ENCODE measurements at places on chromosomes 3 and 15.

- DNase-seq, result no peak
Measured at GRCh38 chr15:98195796-98196195, 235.3 kb downstream of the ARRDC4 start.

DNA sequence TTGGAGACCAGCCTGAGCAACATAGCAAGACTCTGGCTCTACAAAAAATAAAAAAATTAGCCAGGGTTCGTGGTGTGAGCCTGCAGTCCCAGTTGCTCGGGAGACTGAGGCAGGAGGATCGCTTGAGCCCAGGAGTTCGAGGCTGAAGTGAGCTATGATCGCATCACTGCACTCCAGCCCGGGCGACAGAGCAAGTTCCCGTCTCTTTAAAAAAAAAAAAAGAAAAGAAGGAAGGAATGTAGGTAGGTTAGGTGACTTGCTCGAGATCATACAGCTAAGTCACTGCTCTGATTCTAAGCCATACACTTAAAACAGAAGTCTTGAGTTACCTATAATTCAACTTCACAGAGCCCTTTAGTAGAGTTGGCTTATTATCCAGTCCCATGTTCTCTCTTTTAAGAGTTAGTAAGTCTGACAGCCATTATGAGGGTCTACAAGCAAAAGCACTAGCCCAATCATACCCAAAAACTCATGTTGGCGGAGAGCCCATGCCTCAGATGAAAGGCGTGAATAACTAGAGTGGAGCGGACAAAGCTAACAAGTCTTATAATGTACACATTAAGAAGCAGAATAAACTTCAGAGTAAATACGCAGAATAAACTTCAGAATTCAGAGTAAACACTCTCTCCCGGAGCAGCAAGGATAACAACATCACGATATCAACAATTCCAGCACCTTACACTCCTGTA lies 768 bp downstream of the AAGAB start:
- no peak for DNase-seq

DNA sequence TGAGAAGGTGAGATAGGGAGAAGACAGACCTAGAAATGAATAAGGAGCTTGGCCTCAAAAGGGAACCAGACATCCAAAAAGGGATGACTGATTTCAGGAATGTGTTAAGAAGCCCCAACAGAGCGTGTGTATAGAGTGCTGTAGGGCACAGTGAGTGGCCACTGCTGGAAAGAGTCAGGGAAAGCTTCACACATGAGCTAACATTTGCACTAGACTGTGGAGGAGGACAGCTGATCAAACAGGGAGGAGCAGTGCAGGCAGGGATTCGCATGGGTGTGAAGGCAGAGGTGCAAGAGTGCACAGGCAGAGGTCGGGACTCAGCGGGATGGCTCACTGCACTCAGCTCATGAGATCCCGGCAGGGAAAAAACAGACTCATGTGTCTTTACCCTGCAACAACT lies 61.8 kb downstream of the NPTN start:
- DNase-seq, result no peak

GRCh38 chr15:74270854-74271520 lies 34.9 kb downstream of the CCDC33 start:
- no peak for DNase-seq

GRCh38 chr3:114122027-114122709 lies 56.7 kb downstream of the DRD3 start:
- DNase-seq, result no peak

DNA sequence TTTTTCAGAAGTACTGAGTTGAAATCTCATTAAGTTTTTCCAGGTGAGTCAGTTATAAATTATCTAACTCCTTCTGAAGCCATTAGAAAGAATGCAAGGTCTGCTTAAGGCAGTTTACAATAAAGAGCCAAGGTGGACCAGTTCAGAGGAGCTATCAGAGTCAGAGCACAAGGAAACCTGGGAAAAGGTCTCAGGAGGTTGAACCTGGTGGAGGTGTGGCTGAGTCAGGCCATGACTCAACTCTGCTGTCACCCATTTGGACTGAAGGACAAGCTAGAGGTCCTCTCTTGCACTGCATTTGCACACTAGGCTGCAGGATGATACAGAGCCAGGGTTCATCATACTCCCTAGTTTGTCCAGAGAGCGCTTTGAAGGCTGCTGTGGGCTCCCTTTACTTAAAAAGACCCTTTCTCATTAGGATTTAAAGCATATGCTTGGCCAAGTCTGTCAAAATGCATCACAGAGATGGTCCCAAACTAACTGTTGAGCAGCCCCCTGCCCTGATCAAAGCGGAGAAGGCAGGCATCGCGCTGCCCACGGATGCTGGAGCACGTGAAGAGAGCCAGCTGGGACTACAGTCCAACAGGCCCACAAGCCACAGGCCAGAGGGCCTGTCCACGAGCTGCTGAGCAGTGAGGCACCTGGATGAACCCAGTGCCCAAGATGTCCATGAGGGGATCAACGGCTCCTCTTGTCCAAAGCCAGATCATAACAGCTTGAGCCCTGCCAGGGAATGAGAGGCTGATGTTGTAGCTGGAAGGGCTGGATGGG lies 26.0 kb upstream of the MRPS22 start:
- DNase-seq, result no peak

DNA sequence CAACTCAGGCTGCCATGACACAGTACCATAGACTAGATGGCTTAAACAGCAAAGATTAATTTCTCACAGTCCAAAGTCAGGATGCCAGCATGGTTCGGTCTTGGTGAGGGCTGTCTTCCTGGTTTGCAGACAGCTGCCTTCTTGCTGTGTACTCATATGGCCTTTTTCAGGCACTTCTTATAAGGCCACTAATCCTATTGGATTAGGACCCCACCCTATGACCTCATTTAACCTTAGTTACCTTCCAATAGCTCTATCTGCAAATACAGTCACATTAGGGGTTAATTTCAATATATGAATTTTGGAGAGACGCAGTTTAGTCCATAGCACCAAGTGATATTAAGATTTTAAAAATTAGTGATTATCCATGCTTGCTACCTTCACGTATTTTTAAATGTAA lies 297.8 kb downstream of the WDR72 start:
- no peak for DNase-seq

GRCh38 chr15:96372554-96372953 lies 42.1 kb downstream of the NR2F2 start:
- no peak for DNase-seq

DNA sequence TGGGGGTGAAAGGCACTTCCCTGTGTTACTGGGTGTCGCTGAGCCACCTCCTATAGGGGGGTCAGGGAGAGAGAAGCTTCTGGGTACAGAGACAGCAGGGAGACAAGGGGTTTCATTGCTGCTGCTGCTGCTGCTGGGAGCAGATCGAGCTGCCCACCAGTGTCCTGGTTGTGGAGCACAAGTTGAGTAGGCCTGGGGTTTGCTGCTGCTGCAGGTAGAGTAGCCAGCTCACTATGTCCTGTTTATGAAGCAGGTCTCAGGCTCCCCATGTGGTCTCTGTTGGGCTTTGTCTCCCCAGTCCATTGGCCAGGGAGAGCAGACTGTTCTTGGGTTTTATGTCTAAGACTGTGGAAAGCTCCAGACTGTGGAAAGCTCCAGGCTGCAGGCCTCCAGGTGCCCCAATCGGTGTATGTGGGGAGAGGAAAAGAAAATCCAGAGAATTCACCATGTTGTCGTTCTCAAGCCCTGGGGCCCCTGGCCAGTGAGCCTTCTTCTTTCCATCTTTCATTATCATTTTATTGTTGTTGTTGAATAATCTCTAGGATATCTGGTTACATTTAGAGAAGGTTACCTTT lies 157.8 kb downstream of the ADAMTS17 start:
- DNase-seq, result no peak

- DNase-seq, result no peak
Measured at GRCh38 chr3:138135833-138136194, 3.6 kb upstream of the A4GNT start.

DNA sequence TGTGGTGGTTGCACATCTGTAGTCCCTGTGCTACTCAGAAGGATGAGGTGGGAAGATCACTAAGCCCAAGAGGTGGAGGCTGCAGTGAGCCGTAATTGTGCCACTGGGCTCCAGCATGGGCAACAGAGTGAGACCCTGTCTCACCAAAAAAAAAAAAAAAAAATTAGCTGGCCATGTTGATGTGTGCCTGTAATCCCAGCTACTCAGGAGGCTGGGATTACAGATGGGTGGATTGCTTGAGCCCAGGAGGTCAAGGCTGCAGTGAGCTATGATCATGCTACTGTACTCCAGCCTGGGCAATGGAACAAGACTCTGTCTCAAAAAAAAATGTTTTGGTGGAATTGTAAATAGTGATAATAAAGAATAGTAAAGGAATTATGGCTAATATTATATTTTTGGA lies 9.9 kb downstream of the ATRIP start:
- no peak for DNase-seq

DNA sequence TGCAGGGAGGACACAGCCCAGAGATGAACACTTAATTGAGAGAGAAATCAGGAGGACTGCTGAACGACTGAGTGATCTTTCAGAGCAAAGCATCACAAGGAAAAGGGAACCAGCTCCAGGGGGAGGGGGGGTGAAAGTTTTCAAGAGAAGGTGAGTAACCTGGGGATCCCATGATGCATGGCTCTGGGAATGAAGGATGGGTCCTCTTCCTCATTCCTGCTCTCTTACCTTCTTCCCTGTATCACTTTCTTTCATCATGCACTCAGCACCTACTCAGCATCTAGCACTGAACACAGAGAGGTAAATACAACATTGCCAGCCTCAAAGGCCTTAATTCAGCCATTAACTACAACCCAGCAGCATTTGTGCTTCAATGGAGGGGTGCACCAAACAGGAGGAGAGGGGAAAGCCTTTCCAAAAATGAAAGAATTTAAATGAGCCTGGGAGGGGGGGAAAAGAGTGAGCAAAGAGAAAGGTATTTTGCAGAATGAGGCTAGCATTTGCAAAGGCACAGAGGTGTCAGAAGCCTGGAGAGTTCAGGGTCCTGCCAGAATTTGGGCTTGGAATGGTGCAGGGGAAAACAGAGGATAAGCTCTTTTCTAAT lies 427.4 kb downstream of the FOXP1 start:
- DNase-seq, result no peak

DNA sequence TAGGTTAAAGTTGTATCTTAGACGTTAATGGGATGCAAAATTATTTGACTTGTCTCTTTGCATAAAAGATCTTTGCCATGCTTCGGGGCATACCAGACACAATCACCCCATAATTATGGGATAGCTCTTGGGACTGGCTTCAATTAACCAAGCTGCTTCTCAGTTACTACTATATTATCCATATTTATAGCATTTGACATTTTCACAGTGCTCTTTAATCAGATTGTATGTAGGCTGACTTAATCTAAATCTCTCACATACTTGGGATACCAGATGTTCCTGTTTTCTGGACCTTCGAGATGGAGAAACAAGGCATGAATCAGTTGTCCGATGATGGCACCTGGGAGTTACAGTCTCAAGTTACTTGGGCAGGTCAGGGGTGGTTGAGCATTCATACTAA lies 27.2 kb upstream of the ABHD17C start:
- DNase-seq, result no peak

DNA sequence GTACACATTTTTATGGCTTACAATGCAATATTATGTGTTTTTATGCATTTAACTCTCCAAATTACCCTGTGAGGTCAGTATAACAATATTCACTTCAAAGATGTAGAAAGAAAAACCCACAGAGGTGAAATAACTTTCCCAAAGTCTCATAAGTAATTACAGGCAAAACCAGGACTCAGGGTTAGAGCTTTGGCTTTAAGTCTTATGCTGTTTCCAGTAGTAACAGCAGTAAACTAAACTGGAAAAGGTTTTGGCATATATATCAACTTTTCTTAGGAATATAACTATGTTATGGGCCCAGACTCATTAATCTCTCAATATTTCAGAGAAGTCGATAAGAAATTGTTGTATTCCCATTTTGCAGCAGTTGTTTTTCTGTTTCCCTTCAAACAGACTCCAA lies 206.3 kb upstream of the KCNMB2 start:
- DNase-seq, result no peak

DNA sequence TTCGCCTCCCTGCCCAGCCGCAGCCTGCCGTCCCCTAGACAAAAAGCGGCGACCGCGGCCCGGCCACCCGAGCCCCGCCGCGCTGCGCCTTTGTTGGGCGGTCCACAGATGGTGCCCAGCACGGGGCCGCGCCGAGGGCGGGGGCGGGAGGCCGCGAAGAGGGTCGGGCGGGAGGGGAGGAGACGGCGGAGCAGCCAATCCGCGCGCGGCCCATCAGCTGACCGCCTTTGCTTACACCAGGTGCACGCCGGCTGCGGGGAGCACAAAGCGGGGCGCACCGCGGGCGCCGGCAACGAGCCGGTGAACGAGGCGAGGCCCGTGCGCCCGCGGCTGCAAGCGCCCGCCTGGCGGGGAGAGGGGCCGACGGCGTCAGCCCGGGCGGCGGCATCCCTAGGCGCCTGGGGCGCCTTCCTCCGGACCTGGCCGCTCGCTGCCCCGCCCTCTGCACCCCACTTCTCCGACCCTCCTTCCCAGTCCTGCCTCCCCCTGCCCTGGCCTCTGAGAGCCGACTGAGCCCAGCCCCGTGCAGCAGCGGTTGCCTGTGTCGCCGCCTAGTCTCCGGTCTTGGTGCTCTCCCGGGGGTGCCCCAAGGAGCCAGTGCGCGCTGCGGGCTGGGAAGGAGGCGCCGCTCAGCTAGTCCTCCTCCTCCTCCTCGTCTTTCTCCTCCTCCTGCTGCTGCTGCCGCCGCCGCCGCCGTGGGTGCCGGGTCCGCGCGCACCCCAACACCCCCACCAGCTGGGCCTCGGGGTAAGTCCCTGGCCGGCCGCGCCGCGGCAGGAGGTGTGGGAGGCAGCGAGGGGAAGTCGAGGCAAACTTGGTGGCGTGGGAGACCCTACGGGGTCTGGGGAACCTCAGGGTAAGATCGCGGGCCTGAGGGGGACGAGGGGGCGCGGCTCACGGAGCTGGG lies at the start of gene LRRN1:
TSS of gene LRRN1 (plus strand) at position 259 of the 907 bp plus-strand sequence. CDS start 45,211 bp downstream, outside the sequence.
- DNase-seq, result no peak
